ENCODE measurements at places on chromosomes 3 and 15.
A peak's percentile ranks its signal among the peaks of the same experiment; 100 is the strongest.

DNA sequence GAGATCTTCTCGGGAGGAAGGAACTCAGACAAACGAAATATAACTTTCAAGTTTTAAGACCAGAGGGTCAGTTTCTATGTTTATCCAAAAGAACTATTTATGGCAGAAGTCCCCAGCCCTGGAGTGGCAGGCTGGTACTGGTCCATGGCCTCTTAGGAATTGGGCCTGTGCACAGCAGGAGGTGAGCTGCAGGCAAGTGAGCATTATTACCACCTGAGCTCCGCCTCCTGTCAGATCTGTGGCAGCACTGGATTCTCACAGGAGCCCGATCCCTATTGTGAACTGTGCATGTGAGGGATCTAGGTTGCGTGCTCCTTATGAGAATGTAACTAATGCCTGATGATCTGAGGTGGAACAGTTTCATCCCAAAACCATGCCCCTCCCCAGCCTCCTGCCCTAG lies 14.3 kb upstream of the HPS3 start:
- no peak for DNase-seq

DNA sequence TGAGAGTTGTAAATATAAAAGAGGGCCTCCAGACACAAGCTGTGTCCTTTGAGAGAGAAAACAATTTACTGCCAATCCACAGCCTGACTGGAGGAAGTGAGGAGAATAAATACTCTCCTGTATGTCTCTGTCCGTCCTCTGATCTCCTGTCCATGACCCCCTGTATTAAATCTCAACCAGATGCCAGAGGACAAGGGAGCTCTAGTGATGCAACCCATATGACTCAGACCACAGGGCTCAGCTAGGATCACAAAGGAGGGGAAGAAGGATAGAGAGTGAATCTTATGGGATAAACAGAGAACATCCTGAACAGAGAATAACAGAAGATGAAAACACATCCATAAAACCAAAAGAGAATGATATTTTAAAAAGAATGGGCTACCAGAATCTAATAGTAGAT lies 482.6 kb downstream of the PLOD2 start:
- no peak for DNase-seq

GRCh38 chr3:109228391-109229080 lies 87.8 kb downstream of the DPPA2 start:
- DNase-seq = no peak

- no peak for DNase-seq
These were observed 68.8 kb downstream of the CTNNB1 start for GRCh38 chr3:41267975-41268640.

GRCh38 chr3:159625594-159625993 lies 363.0 kb upstream of the IL12A start:
- DNase-seq = no peak

DNA sequence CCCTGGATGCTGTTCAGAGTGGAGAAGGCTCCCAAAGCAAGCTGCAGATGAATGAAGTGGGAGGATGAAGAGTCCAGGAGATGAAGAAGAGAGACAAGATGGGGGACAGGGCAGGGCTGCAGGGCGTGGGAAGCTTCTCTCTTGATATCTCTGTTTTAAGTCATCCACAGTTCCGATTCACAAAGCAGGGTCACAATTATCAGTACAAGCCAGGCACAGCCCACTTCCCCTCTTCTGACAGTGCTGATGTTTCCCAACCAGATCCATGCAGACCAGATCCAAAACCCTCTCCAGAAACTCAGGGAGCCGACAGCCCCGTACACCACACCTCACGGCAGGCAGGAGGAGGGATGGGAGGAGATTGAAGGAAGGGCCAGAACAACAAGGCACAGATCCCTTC lies 31.1 kb downstream of the NTRK3 start:
- DNase-seq = no peak

DNA sequence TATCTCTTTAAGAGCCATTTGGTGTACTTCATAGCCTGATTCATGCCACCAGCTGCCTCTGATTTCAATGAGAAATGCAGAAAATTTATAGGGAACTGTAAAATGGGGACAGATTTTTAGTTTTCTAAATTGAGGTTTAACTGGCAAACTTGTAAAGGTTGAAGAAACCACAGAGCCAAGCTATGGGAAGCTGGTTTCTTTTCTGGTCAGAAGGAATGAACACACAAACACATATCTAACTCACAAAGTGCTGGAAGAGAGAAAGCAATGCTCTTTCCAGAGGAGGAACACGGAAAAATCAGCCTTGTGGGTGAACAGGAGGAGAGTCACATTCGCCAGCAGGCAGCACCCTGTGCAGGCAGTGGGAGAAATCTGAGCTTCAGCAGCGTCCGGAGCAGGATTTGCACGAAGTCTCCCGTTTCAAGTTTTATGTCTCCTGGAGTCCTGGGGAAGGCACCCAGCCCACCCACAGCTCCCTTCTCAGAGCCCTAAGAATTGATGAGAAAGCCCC lies 481 bp downstream of the MASP1 start:
- no peak for DNase-seq

- no peak for DNase-seq
These were observed 124.8 kb downstream of the CHDH start for GRCh38 chr3:53721187-53722119.

- DNase-seq = no peak
These were observed 237.7 kb downstream of the NR1D2 start for GRCh38 chr3:24182756-24183155.

GRCh38 chr3:144119633-144120032 lies 148.0 kb downstream of the DIPK2A start:
- DNase-seq = peak; percentile 21

GRCh38 chr3:165643425-165643824 lies 193.8 kb downstream of the BCHE start:
- DNase-seq = no peak

DNA sequence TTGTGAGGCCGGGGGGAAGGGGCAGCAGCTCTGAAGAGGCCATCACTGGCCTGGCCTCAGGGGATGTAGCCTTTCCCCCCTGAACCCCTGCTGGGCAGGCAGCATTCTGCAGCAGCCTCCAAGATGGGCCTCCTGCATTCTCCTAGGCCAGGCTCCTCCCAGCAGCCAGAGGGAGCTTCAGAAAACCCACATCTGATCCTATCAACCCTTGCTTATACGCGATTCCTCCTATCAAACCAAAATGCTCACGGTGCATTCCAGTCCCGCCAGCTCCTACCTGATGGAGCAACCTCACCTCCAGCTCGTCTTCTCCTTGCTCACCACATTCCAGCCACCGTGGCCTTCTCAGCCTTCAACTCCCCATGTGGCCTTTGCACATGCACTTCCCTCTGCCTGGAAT lies 85.7 kb downstream of the MEGF11 start:
- DNase-seq = no peak

DNA sequence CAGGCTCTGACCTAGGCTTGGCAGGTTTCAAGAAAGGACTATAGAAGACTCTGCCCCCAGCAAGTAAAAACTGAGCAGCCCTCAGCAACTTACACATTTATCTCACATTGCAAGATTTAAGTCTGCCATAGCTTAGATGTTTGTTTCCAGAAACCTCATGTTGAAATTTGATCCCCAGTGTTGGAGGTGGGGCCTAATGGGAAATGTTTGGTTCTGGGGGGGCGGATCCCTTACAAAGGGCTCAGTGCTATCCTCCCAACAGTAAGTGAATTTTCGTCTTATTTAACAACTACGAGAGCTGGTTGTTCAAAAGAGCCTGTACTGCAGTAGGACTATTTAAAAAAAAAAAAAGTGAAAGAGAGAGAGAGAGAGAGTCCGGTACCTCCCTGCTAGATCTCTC lies 125.2 kb upstream of the PROK2 start:
- no peak for DNase-seq

DNA sequence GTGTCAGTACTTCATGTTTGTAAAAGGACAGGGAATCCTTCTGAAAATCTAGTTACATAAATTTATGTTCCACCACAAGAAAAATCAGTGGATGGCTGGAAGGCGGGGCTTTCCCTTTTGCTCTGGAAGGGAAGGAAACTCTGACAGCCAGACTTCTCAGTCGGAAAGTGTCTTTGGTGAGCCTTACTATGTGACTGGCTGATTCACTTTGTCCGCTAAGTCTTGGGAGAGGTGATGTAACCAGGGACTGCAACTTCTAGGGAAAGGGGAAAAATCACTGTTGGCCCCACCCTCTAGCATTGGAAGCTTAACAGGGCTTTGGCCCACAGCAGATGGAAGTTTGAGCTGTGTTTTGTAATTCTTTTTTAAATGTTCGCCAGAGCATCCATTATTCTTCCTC lies 281.4 kb upstream of the CTDSPL start:
- no peak for DNase-seq

DNA sequence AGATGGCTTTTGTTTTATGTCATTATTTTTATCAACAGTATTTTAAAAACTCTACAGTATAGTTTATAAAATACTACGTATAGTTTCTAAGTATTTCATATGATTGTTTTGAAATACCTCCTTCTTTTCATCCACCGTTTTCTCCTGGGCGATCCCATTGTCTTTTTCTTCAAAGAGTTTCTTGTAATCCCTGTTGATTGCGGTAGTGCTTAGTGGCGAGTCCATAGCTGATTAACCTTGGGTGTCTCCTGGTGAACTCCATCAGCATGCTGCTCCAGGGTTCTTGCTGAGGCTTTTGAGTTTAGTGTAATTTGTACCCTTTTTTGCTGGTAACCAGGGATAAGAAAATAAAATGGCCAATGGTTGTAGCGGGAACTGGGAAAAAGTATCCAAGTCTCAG lies 3.6 kb downstream of the PIAS1 start:
- no peak for DNase-seq
